ENCODE measurements at places on chromosomes 16 and 17.

DNA sequence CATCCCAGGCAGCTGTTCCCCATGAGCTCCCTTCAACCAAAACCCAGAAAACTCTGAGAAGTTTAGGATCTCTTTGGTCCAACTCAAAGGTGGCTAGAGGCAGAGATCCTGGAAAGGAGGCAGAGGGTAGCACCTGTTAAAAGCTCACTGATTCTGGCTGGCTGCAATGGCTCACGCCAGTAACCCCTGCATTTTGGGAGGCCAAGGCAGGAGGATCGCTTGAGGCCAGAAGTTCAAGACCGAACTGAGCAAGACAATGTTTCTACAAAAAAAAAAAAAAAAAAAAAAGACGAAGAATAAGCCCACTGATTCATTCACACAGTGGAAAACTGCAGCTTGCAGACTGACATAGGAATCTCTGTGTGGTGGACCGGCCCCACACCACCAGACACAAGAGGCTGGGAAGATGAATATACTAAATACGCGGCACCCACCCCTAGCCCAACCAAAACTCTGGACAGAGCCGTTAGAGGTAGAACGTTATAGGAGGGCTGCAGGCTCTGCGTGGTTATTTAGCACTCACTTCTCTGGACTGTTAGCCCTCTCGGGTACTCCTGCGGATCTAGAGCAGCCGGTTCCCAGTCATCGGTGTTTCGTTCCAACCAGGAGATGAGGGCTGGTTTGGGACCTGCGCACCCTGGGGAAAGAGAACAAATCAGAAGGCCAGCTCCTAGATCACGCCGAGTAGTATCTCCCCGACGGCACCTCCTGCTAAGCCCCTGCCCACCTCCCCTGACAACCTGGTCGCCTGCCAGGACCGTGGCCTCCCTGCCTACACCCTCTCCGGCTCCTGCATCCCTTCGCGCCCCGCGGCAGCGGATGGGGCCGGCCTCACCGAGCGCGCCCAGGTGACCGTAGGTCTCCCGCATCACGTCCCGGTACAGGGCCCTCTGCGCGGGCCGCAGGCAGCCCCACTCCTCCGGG, 925 bp downstream of the ZNF689 start:
- DNase-seq = no peak

DNA sequence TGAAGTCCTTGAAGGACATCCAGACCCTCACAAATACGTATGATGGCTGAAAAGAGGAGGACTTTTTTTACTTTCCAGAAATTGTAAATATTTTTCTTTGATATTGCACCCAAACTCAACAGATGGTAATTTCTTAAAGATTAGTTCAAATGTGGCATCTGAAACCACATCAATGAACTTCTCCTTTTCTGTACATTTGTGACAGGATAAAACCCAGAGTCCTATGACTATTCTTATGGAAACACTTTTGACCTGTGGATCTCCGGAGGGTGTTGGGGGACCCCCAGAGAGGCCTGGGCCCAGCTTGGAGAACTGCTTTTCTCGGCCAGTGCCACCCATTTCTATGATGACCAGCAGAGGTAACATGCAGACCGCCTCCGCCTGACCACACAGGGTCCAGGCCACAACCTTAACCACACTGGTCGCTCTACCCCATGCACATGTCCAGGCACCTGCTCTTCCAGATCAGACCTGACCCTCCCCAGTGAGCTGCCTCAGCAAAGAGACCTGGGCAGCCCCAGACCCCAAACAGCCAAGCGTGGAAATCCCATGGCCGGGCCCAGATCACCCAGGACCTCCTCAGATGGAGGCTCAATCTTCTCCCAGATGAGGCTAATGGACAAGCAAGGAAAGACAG, 22.7 kb downstream of the RPH3AL start:
- DNase-seq = peak; percentile 46

- no peak for DNase-seq
Observed at GRCh38 chr16:3036726-3037315, at the start of gene BICDL2. Gene BICDL2 (minus strand): TSS chr16:3036944. CDS start chr16:3035496, 1,448 bp downstream.

- DNase-seq = peak; percentile 81
Observed at GRCh38 chr17:8745586-8746500, 1.2 kb upstream of the CCDC42 start.

DNA sequence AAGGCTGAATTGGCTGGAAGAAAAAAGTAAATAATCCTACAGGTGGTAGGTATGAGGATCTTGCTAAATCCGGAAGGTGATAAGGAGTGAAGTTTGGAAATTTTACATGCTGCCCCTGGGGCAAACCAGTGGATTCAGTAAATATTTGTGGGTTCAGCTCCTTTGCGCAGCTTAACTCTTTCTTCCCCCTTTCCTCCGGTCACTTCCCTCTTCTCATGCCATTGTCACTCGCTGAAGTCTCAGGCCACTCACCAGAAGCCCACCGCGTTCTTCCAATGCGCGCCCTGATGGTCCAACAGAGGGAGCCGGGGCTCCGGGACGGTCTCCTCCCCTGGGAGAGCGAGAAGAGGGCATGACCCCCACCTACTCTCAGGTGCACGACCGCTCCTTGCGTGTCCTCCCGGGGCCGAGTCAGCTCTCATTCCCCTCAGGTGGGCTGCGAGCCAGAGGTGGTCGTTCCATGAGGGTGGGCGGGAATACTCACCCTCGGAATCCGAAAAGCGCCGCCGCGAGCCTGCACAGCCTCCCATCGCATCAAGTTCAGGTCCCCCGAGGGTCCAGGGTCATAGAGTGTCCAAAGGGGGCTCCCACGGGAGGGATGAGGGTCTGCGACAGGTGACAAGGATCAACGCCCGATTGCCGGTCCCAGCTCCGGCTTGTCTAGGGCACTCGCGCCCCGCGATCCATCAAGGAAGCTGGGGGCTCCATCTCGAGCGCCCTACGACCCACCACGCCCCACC, 474 bp downstream of the CLN3 start:
- peak; percentile 55 for DNase-seq

GRCh38 chr16:58455750-58456149, 44.2 kb upstream of the NDRG4 start:
- no peak for DNase-seq

DNA sequence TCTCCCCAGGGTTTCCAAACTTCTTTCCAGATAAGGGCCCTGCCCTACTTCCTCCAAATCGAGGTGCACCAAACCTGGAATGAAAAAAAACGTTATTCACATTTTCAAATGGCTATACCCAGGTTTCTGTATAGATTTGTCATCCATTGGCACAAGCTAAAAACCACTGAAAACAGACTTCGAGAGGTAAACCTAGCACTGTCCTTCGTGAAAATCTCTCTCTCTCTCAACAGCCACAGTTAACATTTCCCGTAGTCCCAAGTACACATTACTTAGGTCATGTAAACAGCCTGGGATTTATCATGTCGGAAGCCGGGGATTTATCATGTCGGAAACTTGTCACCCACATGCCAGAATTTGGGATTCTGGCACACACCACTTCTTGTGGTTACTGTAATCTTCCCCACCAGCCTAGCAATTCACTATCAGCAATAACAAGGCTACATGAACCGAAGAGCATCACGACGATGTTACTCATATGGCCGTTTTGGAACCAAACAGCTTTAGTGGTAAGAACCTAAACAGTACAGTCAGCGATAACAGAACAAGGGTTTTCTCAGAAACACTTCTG, 1.2 kb downstream of the DDX5 start:
- peak; percentile 28 for DNase-seq
